Sigmoid colon (tissue), 7 donors: ENCODE measurements at places on chromosomes 12 and 14. TPM values are rescaled to one million over a fixed set of nuclear protein-coding genes. Genes with fewer than 3 reads are reported as not detected.
A peak's percentile ranks its signal among the peaks of the same experiment; 100 is the strongest.

DNA sequence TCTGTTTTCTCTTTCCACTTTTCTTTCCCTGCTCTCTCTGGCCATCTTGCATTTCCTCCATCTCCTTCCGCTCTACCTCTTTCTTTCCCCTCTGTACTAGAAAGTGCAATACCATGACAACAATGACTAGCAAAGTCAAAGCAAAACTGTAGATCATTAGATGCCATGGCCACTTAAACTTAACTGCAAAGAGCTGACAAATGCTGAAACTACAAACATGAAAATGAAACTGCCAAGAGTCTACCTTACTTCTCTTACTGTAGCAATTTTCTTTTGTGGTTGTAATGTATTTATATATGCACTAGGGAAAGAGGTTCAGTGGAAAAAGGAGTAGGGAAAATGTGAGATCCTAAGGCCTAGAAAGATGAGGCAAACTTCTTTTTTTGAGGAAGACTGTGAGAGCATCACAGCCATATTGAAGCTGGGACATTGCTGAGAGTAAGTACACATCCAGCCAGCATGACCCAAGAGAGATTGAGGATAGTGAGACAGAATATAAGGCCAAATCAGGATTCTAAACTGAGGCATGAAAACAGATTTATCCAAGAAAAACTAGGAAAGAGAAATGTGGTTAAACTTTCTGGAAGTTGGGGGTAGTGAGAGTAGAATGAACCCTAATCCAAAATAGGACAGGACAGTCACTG, 276.6 kb upstream of the NAV3 start:
- DNase-seq, result no peak

Gene RNASE9
- total RNA-seq, result not detected

- DNase-seq, result no peak
These were observed 433.9 kb downstream of the EGLN3 start for GRCh38 chr14:33516898-33517436.

Gene TAS2R50
- total RNA-seq, result 4.6 TPM

DNA sequence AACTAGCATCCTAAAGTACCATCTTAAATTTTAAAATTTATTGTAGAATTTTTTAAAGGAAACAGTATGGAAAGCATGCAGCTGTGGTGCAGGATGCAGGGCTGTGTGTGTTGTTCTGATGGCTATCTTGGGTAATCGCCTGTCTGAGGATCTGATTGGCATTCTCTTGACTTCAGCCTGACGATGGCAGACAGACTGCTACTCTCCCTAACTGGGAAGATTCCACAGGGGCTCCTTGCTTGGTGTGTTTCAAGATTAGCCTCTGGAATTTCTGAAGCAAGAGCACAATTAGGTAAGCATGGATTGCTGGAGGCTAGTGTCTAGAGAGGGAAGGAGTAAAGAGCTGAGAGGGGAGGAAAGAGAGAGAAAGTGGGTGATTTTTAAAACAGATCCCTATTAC, 696.8 kb upstream of the LRFN5 start:
- DNase-seq, result no peak

Gene STYX
- 22.8 TPM for total RNA-seq

DNA sequence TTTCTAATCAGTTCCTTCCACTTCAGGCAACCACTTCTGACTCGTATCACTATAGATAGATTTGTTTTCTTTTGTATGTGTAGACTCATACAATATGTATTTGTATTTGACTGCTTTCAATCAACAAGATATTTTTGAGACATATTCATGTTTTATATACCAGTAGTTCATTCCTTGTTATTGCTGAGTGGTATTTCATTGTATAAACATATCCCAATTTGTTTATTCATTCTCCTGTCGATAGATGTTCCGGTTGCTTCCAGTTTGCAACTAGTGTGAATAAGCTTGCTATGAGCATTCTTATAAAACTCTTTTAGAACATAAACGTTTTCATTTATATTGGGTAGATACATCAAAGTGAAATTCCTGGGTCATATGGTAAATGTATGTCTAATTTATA, 119.2 kb downstream of the FIGNL2 start:
- DNase-seq, result no peak

Gene TAS2R13
- total RNA-seq, result 4.1 TPM

Gene ACSS3
- total RNA-seq, result 15.0 TPM

GRCh38 chr14:73794146-73794545, 57.5 kb upstream of the PTGR2 start:
- no peak for DNase-seq

Gene GCH1
- 3.2 TPM for total RNA-seq

- DNase-seq, result no peak
These were observed 80.5 kb downstream of the TMEM260 start for GRCh38 chr14:56659964-56660551.

Gene PRPH
- 19.7 TPM for total RNA-seq

DNA sequence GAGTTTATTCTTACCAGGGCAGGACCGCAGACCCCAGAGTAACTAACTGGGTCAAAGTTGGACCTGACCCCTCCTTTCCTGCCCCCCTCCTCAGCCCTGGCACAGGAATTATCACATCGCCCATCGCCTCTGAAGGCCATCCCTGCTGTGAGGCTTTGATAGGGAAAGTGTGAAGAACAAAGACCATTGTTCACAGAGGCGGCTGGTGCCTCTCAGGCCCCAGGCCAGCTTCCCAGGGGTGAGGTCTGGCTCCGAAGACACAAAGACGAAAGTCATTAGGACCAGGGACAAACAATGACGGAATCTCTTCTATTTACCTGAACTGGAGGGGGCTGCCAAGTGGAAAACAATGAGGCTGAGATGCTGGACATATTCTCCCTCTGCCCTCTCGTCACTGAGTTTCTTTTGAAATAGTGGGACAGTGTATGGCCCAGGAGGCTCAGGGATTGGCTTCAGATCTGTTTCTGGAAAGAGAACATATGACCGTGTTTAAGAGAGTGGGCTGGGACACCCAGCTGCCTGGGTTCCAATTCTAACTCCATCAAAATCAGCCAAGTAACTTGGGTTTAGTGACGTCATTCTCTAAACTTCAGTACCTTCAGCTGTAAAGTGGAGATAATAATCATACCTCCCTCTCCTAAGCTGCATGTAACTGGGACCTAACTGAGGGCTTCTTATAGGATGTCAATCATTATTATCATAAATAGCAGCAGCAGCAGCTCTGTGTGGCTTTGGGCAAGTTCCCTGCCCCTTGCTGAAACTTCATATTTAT, 769.4 kb downstream of the MED13L start:
- DNase-seq, result no peak

DNA sequence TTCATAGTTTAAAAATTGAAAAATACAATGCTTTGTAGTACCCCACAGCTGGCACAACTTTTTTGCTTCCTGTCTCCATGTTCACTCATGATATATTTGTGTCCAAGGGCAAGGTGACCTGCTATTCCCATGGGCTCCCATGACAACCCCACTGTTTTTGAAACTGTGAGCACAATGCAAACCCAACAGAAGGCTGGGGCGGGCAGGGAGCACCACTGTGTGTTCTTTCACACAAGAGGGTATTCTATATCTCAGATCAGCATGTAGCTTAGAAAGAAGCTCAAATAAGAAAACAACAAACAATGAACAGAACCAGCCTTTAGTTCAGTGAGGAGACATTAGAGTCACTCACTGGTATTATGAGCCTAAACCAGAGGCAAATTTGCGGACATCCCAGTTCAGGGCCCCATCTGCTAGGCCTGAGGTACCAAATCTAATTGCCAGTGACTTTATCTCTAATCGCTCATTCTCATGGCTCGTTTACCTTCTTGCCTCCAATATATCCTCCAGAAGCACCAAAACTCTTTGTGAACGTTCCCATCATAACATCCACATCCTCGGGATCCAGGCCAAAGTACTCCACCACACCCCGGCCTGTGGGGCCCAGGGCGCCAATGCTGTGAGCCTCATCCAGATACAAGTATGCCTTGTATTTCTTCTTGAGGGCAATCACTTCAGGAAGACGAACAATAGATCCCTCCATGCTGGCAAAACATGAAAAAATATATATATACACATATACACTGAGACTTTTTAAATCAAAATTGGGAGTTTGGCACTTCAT, 56.4 kb upstream of the ISM2 start:
- no peak for DNase-seq

- no peak for DNase-seq
These were observed 5.3 kb downstream of the SLC15A5 start for GRCh38 chr12:16272222-16272621.

DNA sequence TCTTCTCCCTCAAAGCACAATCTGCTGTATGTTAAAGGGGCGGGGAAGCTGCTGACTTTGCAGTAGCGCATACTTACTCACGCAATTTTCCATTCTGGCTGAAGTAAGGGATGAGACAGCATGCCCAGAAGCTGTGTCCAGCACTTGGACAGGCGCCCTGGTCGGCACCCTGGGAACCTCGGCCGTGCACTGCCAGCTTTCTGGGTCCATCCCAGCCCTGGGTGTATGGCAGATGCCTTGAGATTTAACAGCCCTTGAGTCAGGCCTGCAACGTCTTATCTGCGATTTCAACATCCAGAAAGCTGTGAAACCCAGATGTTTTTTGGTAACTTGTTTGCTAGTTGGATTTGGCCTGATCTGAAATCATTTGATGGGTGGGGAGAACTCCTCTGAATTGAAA, 16.1 kb downstream of the EML1 start:
- DNase-seq, result peak; percentile 95

DNA sequence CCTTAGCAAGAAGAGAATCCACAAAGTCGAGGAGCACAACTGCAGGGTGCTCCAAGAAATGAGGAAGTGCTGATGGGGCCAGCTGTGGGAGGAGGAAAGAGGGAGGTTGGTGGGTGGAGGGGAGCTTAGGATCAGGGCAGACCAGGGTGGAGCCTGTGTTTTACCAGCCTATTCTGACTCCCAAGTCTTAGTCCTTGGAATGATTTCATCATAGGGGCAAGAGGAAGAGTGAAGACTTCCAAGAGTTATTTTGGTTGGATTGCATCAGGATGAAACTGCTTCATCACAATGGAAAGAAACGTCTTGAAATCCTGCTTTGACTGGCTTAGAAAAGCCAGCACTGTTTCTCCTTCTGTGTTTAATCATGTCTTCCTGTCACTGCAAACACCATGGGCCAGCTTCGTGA, 194.0 kb downstream of the DPF3 start:
- peak; percentile 71 for DNase-seq

Gene ASB2
- total RNA-seq, result 178 TPM

Gene FAIM2
- total RNA-seq, result 6.4 TPM

- DNase-seq, result no peak
These were observed 170.0 kb upstream of the RMST start for GRCh38 chr12:97292588-97292987.

DNA sequence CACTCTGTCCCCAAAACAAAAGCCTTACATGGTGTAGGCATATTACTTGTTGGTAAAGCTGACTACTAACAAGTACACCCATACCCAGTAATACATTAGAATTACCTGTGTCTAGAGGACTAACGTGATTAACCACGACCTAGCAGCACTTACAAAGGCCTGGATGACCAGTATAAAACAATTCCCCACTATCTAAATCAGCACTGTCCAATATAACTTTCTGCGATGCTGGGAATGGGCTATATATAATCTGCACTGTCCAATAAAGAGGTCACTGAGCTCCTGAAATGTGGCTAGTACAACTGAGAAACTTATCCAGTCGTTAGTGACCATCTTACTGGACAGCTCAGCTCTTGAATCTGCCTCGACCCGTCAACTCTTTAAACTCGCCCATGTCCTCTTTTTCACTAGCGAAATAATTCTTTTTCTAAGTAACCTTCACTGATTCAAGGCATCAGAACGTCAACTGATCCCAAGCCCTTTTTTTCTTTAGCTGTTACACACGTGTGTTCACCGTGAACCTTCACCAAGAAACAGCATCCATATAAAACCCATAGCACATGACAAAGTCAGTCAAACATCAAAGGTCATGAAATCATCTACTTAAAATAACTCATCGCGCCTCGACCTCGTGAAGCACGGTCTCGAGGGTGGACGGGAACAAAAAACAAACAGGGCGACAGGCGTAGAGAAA, 905 bp upstream of the CIPC start:
- no peak for DNase-seq
